ENCODE measurements at places on chromosomes 6 and 20. TPM values are rescaled to one million over a fixed set of nuclear protein-coding genes. Genes with fewer than 3 reads are reported as not detected.
A peak's percentile ranks its signal among the peaks of the same experiment; 100 is the strongest.

TGM3 gene
- total RNA-seq = 1,379 TPM

LPA gene
- 0.24 TPM for total RNA-seq

DNA sequence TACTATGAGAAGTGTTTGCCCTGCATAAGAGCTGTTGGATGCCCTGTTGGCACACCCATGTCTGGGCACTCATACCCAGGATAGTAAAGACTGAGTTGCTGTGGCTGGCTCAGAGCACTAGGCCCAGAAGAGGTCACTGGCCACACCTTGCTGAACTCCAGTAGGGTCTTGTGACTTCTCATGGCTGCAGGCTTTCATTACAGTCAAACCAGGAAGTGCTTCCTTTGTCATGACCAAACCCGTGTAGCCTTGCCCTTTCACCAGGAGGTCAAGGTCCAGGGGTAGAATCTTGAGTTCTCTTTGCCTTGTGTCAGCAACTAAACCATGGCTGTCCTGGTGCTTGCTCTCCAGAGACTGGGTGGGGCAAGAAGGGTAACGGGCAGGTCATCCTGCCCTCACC, 49.5 kb downstream of the CD164 start:
- peak; percentile 17 for ATAC-seq

DNA sequence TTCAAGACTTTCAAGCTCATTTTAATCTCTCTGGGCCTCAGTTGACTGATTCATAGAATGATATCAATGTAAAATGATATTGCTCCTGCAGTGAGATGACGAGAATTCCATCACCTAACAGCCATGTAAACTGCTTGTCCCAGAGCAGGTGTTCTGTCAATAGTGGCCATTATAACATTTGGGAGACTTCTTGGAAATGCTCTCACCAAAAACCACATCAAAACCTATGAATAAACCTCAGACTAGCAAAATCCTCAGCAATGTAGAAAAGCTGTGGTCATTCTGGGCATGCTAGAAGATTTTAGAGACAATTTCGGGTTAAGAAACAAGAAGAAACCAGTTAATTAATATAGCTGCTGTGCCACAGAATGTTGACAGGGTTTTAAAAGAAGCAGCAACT, 225.4 kb downstream of the FRK start:
- no peak for ATAC-seq

DNA sequence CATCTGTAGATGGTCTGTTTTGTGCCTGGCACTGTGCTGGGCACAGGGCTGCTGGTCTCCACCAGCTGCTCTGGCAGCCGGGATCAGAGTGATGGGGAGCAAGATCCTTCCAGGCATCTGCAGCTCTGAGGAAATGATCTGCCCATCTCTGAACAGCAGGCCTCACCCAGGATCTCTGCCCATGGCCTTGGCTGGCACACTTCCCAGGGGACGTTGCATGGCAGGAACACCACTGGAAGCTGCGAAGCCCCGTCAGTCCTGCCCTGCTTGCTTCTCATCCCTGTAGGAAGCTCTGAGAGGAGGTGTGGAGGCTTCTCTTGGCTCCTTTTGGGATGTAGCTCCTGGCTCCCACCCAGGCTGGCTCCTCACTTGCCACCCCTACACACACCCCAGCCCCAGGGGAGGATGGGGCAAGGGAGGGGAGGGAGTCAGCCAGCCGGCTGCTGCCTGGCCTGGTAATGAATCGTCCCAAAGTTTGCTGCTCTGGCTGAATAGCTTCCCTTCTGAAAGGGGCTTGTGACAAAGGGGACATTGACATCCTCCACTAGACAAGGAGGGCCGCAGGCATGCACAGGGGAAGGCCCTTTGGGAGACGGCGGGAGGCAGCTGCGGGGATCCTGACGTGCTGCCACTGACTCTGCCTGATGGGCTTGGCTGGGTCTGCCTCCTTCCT, 108.9 kb downstream of the VEGFA start:
- peak; percentile 33 for ATAC-seq

CCN2 gene
- 1.8 TPM for total RNA-seq

GRCh38 chr20:38649275-38649891, 47.8 kb downstream of the ARHGAP40 start:
- ATAC-seq = no peak

GRCh38 chr6:148392671-148393070, 50.0 kb downstream of the SASH1 start:
- no peak for ATAC-seq

GRCh38 chr6:138537106-138537505, 37.8 kb upstream of the NHSL1 start:
- no peak for ATAC-seq

GJA1 gene
- total RNA-seq = 116 TPM

EYS gene
- total RNA-seq = not detected

- ATAC-seq = no peak
Observed at GRCh38 chr6:101816716-101817115, 423.2 kb downstream of the GRIK2 start.

TFEB gene
- total RNA-seq = 10.9 TPM

TREML1 gene
- 0.16 TPM for total RNA-seq

DNA sequence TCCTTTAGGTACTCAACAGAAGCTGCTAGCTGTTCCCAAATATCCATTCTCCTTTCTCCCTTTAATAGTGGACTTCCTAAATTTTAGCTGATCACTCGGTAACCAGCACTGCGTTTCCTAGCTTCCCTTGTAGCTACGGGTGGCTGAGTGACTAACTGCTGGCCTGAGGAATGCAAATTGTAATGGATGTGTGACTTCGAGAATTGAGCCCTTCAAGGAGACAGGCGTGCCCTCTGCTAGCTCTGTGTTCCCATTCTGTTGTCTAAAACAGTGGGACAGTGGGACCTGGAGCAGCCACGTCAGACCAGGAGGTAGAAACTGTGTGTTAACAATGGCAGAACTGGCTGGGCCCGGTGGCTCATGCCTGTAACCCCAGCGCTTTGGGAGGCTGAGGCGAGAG, 56.5 kb downstream of the SCML4 start:
- no peak for ATAC-seq

UST gene
- 3.0 TPM for total RNA-seq

GRCh38 chr20:4684837-4685413, 36.8 kb upstream of the PRND start:
- peak; percentile 26 for ATAC-seq

DNA sequence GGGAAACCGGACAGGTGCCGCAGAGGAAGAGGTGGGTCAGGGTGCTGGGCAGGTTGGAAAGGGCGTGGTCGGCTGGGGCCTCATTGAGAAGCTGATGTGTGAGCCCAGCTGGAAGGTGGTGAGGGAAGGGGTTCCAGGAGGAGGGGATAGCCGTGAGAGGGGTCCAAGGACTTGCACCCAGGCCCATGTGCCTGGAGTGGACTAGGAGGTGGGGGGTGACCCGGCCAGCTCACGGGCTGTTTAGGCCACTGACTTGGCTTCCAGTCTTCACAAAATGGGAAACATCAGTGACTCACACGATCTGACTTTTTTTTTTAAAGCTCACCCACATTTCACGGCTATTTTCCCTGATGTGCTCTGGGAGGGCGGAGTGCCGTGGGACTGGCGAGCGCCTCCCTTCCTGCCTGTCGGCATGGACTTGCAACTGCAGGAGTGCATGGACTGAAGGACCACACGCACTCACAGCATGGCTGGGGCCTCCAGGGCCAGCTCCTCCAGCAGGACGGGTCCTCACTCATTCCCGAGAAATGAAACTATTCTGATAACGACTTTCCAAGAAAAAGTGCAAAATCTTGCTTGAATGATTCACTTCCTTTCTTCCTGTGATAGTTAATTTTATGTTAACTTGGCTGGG, 13.5 kb upstream of the PDE10A start:
- ATAC-seq = no peak

OR12D1 gene
- total RNA-seq = not detected

DNA sequence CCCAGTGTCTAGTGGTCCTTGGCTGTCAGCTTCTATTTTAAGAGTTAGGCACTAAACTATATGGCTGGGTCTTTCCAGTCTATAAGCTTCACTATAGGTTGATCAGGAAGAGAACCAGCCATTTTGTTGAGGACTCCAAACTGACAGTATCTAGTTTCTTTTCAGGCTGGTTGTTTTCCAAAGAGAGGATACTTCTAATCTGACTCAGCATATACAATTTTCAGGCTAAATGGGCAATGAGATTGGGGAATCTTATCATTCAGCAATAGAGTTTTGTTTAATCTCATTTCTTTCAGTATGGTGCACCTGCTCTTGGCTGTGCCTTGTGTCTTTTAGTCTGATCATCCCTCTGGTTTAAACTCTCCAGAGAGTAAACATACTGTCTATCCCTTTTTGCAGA, 20.4 kb upstream of the CTAGE9 start:
- no peak for ATAC-seq
